T follicular helper cell (primary cell): ENCODE measurements at places on chromosomes 2 and 18.

DNA sequence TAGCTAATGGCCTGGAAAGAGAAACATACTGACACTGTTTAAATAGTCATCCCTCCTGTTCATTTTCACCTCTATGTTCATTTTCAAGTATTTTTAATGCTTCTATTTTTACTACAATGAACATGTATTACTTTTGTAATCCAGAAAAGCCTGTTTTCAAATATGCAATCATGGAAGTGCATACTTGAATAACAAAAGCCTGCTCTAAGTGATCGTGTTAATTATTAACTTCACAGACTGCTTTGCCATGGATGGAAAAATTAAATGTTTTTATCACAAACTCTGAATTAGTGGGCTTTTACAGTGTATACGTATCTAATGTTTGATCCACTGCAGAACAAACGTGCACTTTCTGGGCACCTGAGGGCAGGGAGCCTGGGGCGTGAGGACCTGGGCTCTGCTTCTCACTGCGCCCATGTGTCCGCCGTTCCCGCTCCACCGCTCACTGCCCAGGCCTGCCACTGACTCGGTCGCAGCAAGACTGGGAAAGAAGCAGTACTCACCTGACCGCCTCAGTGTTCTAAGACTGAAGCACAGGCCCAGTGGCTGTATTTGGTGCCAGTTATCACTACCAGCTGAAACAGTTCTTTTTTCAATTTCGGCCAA, 80.6 kb downstream of the UXS1 start:
- DNase-seq = no peak

- DNase-seq = no peak
Observed at GRCh38 chr2:187214306-187214705, 233.7 kb downstream of the CALCRL start.

DNA sequence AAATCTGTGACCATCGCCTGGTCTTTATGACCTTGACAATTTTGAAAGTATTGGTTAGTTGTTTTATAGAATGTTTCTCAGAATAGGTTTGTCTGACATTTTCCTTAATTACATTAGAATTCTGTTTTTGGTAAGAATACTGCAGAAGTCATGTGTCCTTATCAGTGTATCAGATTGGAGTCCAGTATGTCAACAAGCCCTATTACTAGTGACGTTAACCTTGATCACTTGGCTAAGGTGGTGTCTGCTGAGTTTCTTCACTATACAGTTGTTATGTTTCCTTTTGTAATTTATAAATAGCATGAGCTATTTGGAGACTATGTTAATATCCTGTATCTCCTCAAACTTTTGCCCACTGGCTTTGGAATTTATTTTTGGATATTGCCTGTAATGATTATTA, 10.8 kb upstream of the IL36G start:
- no peak for DNase-seq

- no peak for DNase-seq
Observed at GRCh38 chr2:43212216-43212835, 14.1 kb downstream of the ZFP36L2 start.

DNA sequence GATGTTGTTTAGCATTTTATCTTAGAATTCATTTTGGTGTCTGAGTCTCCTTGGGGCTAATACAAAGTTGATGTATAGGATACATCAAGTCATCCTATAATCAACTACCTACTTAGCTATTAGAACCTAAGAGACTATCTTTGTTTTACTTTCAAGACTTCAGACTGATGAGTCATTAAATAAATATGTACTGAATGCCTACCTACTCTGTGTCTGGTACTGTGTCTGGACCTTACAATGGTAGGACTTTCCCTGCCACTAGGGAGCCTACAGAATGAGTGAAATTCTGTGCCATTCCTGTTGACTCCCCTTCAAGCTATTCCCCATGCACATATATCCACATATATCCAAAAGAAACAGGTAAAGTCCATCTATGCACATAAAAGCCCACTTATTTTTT, 114.5 kb downstream of the ERBB4 start:
- no peak for DNase-seq

GRCh38 chr2:112622528-112622849, 23.2 kb upstream of the SLC20A1 start:
- no peak for DNase-seq

DNA sequence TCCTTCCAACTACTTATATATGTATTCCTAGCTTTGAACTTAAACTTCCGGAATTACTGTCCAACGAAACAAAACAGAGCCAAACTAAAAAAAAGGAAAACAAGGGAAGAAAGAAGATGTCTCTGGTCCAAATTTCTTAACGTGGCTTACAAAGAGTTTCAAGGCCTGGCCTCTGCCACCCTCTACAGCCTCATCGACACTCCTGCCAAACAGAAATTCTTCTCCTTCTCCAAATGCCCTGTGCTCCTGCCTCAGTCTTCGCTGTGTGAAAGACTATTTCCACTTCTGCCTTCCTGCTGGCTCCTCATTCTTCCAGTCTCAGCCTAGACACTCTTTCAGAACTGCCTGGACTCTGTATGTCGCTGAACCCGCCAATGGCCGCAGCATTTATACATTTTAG, 249.2 kb downstream of the TXNL1 start:
- DNase-seq = no peak

GRCh38 chr18:22088029-22088428, 81.4 kb upstream of the GATA6 start:
- DNase-seq = no peak

DNA sequence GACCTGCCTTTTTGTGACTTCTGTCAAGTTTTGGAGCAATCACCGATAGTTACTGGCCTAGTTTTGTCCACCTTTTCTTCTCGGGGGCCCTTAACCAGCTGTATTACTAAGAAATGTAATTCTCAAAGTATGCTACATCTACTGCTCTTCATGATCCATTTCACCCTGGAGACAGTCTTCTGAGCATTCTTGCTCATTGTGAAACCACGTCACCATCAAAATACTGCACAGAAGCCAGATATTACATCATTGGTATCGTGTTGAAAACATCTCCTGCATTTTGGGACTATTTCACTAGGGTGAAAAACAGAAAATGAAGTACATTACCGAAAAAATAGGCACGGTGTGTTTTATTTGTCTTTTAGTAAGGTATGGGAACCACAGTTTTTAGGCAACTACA, 11.7 kb downstream of the LYPD6B start:
- DNase-seq = no peak

GRCh38 chr2:9830685-9831410, 12.4 kb upstream of the TAF1B start:
- no peak for DNase-seq

GRCh38 chr2:3154146-3154545, 223.5 kb downstream of the EIPR1 start:
- DNase-seq = no peak

- DNase-seq = no peak
Observed at GRCh38 chr18:9079818-9080528, 22.5 kb upstream of the NDUFV2 start.

GRCh38 chr2:11750422-11750821, 4.0 kb downstream of the LPIN1 start:
- DNase-seq = peak; percentile 61

DNA sequence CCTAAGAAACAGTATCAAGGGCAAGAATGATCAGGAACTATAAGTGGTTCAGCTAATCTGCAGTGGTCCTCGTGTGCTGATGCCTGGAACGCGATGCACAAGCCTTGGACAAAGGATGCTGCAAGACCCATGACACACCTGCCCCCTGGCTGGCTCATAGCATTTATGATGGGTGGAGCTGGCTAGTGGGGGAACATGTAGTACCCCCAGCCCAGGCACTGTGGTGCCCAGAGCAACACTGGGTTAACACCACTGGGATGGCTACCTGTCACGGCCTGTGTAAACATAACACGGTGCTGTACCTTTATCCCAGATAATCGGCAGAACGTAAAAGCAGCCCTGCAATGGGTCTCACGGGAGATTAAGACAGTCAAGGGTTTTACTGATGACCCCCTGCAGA, 60.3 kb upstream of the PEX13 start:
- no peak for DNase-seq

DNA sequence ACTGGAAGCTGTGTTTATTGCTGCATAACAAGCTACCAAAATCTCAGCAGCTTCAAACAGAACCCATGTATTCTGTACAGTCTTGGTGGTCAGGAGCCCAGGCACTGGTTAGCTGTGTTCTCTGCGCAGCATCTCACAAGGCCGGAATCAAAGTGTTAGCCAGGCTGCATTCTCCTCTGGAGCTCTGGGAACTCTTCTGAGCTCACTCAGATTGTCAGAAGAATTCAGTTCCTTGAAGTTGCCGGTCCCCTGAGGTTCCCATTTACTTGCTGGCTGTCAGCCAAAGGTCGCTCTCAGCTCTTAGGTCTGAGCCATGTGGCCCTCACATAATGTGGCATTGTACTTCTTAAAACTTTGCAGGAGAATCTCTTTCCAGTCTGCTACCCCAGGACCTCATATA, 123.6 kb upstream of the SMIM21 start:
- no peak for DNase-seq

- DNase-seq = no peak
Observed at GRCh38 chr2:53452957-53453748, 314.5 kb upstream of the CHAC2 start.

GRCh38 chr2:145644820-145645302, 1124.9 kb upstream of the ZEB2 start:
- DNase-seq = no peak

- no peak for DNase-seq
Observed at GRCh38 chr2:43087413-43087812, 139.0 kb downstream of the ZFP36L2 start.

- DNase-seq = no peak
Observed at GRCh38 chr2:170812710-170813600, 3.7 kb upstream of the GAD1 start.

DNA sequence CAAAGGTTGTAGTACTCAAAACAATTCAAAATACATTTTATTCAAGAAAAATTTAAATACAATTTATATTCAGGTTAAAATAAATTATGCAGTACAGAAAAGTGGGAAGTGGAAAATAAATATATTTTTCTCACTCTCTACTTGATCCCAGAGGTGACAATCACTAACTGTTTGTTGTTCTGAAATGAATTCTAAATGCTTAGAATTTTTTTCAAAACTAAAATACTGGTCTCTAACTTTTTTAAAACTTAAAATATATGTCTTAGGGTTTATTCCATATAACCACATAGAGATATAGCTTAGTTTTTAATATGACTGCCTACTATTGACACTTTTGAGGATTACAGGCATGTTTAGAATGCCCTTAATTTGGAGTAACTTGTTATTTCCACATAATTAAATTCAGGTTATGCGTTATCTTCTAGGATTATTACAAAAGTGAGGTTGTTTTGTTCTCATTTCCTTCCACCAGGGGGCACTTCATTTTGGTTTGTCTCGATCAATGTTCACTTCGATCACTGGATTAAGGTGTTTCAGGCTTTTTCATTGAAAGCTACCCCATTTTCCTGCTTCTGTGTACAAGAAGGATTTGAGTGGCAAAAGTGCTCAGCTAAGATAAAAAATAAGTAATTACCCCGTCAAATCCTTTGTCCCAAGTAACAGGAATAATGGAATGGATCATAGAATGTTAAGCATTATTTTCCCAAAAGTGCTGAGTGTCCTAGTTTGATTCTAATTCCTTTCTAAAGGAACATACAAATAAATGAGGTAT, 27.1 kb upstream of the TFPI start:
- no peak for DNase-seq

- DNase-seq = peak; percentile 18
Observed at GRCh38 chr2:26298638-26299393, 47.1 kb upstream of the SELENOI start.

DNA sequence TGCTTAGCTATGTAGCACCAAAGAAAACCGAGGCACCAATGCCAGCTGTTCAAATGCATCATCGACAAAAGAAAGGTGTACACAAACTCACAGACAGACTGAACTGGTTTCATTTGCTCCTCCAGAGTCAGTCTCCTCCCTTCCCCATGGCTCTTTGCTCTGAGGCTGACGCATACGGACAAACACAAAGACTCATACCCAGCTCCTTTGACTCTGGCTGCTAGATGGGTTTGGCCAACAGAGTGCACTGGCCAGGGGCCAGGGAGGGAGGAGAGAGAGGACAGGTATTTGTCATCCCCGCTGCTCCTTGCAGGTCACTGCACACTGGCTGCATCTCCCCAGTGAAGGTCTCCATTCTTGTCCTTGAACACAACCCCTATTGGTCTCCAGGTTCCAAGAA, 40.7 kb downstream of the DNER start:
- DNase-seq = no peak

DNA sequence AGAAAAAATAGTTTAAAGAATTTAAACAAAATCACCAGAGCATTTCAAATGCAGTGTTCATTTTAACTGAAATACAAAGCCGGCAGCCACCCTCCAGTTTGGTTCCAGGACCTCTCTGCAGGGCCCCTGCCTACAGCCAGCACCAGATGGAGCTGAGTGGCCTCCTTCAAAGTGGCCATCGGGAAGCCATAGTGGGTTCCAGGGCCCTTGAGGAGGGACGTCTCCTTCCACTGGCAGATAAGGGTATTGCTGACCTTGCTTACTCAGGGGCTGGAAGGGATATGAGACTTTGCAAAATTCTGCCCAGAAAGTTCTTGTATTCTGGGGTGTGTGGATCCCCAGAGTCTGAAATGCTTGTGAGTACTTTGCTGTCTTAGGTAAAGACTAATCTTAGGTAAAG, 205.2 kb upstream of the APCDD1 start:
- DNase-seq = no peak

- no peak for DNase-seq
Observed at GRCh38 chr2:12762976-12763375, 46.2 kb downstream of the TRIB2 start.
